ENCODE measurements at places on chromosomes 3 and 15. TPM values are rescaled to one million over a fixed set of nuclear protein-coding genes. Genes with fewer than 3 reads are reported as not detected.

GOLGA8B gene
- total RNA-seq, result 161 TPM

DNA sequence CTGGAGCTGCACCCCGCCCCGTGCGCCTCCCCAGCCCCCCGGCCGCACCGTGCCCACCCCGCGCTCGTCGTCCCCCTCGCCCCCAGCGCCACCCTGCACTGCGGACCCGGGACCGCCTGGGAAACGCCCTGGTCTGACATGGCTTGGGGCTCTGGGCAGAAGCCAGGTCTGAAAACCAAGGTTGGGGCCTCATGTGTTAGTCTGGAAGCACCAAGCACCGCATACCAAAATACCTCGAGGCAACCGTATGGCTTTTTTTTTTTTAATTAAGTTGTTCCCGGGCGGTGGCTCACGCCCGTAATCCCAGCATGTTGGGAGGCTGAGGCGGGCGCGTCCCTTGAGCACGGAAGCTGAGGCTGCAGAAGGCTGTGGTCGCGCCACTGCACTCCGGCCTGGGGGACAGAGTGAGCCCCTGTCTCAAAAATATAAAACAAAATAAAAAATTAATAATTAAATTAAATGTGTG is 91.5 kb upstream of the CHD2 start:
- H3K27me3 ChIP-seq, result peaks cover 4% of the 10 kb centered on the region
- no peaks in the 10 kb centered on the region for H3K36me3 ChIP-seq
- peak overlapping the region; percentile 93 for H3K27ac ChIP-seq
- DNase-seq, result peak; percentile 47

DNA sequence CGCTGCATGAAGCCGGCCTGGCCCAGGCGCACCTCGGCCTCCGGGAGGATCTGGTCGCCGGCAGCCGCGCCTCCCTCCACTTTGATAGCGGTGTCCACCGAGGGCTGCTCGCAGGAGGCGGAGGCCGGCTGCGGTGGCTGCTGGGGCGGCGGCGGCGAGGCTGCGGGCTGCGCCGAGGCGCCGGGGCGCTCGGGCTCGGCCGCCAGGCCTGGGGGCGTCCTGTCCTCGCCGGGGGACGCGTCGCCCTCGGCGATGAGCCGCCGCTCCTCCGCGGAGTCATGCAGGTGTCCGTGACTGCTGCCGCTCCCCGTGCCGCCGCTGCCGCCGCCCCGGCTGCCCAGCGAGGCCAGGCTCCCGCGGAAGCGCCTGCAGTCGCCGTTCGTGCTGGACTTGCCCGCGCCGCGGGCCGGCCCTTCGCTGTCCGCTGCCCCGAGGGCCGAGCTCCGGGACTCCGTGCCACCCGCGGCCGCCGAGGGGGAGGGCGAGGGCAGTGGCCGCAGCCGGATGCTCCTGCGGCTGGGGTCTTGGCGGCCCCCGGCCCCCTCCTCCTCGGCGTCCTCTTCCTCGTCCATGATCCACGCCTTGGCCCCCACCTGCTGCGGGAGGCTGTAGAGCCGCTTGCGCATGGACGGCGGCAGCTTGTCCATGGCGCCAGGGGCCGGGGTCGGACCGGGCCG is 996 bp downstream of the HCN4 start:
- H3K4me1 ChIP-seq, result peaks cover 27% of the 10 kb centered on the region
- H3K36me3 ChIP-seq, result no peaks in the 10 kb centered on the region
- peaks cover 7% of the 10 kb centered on the region for H3K27me3 ChIP-seq
- no peak overlapping the region for H3K27ac ChIP-seq

- no peaks in the 10 kb centered on the region for H3K36me3 ChIP-seq
- H3K27ac ChIP-seq, result no peak overlapping the region
- no peak overlapping the region for H3K4me3 ChIP-seq
- peaks cover 5% of the 10 kb centered on the region for H3K4me1 ChIP-seq
- DNase-seq, result peak; percentile 16
- peaks cover 18% of the 10 kb centered on the region for H3K27me3 ChIP-seq
These were observed 2.2 kb upstream of the EPHB3 start for GRCh38 chr3:184559336-184559735.

GRCh38 chr3:186746008-186746407 is 28.8 kb downstream of the KNG1 start:
- H3K4me3 ChIP-seq, result no peak overlapping the region
- no peak for DNase-seq
- peaks cover 2% of the 10 kb centered on the region for H3K27me3 ChIP-seq
- no peaks in the 10 kb centered on the region for H3K36me3 ChIP-seq
- no peak overlapping the region for H3K27ac ChIP-seq
- H3K4me1 ChIP-seq, result no peaks in the 10 kb centered on the region

GRCh38 chr3:97656638-97657037 is 107.9 kb upstream of the ARL6 start:
- H3K36me3 ChIP-seq, result no peaks in the 10 kb centered on the region
- H3K4me3 ChIP-seq, result no peak overlapping the region
- no peak for DNase-seq
- no peaks in the 10 kb centered on the region for H3K27me3 ChIP-seq
- H3K27ac ChIP-seq, result no peak overlapping the region

SNURF gene
- 41.9 TPM for total RNA-seq

DNA sequence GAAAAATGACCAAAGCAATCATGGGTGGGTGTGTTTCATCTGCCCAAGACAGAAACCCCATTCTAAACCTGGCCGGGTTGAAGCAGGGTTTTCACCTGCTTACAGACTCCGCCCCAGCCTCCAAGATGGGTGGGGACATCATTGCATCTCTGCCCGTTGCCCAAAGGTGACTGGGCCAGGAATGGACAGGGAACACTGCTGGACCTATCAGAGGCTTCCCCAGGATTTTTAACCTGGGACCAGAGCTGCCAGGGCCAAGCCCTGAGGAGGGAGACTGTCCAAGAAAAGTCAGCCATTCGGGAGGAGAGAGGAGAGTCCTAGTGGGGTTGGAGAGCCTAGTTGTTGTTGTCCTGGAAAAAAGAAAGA is 109.7 kb upstream of the ALDH1A3 start:
- DNase-seq, result no peak
- no peak overlapping the region for H3K27ac ChIP-seq
- H3K27me3 ChIP-seq, result peaks cover 8% of the 10 kb centered on the region
- no peaks in the 10 kb centered on the region for H3K36me3 ChIP-seq
- H3K4me3 ChIP-seq, result no peak overlapping the region

DNA sequence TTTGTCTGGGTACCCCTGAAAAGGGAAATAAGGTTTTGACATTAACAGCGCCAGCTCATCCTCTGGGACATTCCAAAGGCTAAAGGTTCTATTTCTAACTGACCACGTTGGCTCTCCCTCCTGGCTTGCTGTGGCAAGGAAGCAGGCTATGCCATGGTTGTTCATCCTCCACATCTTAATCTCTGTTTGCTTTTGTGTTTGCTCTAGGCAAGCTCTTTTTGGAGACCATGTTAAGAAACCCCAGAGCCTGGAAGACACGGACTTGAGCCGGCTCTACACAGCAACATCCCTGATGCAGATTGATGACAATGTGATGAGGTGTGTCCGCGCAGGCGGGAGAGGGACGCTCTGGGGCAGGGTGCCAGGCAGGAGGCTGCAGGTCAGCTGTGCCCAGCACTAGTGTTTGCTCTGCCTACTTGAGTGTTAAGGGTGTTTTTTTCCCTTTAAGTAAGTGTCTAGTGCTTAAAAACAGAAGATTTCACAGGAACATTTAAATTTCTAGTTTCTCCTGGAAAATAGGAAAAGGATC is 33.3 kb downstream of the RLBP1 start:
- DNase-seq, result no peak
- H3K27ac ChIP-seq, result no peak overlapping the region
- H3K4me3 ChIP-seq, result no peak overlapping the region

- H3K4me3 ChIP-seq, result no peak overlapping the region
- peaks cover 3% of the 10 kb centered on the region for H3K4me1 ChIP-seq
- H3K27ac ChIP-seq, result no peak overlapping the region
- H3K36me3 ChIP-seq, result peaks cover 42% of the 10 kb centered on the region
These were observed 41.9 kb upstream of the PRR20G start for GRCh38 chr3:127329631-127330285.

GRCh38 chr3:155070316-155070715 is 9.8 kb upstream of the MME start:
- no peak overlapping the region for H3K27ac ChIP-seq
- no peak for DNase-seq
- no peaks in the 10 kb centered on the region for H3K36me3 ChIP-seq
- no peaks in the 10 kb centered on the region for H3K4me1 ChIP-seq

- no peaks in the 10 kb centered on the region for H3K27me3 ChIP-seq
- no peak for DNase-seq
- H3K4me1 ChIP-seq, result no peaks in the 10 kb centered on the region
These were observed 50.5 kb downstream of the HRH1 start for GRCh38 chr3:11204697-11205348.

- no peak overlapping the region for H3K4me3 ChIP-seq
- peaks cover 10% of the 10 kb centered on the region for H3K27me3 ChIP-seq
- DNase-seq, result no peak
- H3K4me1 ChIP-seq, result peaks cover 8% of the 10 kb centered on the region
- peak overlapping the region; percentile 55 for H3K27ac ChIP-seq
These were observed 34.1 kb downstream of the PTPN23 start for GRCh38 chr3:47414666-47415587.

GUCA1C gene
- total RNA-seq, result not detected

DNA sequence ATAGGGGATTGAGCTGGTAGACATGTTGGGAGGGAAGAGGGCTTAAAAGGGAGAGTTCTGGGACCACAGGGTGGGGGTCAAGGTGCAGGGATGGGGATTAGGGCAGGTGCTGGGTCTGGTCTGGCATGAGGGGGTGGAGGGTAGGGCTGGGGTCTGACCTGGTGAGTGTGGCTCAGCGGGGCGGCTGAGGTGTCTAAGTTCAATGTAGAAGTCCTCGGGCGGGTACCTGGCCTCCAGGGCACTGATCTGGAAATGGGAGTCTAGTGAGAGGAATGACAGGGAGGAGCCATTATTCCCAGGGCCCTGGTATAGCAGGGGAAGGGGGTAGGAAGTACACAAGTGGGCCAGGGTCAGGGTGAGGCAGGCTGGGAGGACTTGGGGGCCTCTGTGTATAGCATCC is 39.6 kb downstream of the RAB11A start:
- no peak overlapping the region for H3K4me3 ChIP-seq
- peaks cover 4% of the 10 kb centered on the region for H3K27me3 ChIP-seq
- H3K4me1 ChIP-seq, result peaks cover 3% of the 10 kb centered on the region
- no peaks in the 10 kb centered on the region for H3K36me3 ChIP-seq
